ENCODE measurements at places on chromosomes 1 and 21. TPM values are rescaled to one million over a fixed set of nuclear protein-coding genes. Genes with fewer than 3 reads are reported as not detected.

ICOSLG gene
- 13.5 TPM for total RNA-seq

DNA sequence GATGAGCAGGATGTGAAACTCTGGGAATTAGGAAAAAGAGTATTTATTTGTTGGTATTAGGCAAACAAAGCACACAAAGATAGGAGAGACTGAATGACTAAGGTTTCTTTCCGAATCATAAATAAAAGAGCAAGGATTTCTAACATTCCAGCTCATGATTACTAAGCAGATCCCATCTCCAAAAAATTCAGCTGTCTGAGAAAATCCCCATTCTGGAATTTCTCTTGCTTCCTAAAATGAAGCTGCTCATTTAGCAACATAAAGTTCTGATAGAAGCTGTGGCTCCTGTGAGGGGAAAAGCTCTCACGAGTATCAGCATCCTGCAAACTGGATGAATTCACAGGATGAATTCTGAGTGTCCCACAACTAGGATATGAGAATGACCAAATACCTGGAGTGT lies 6.7 kb upstream of the SH2D5 start:
- no peaks in the 10 kb centered on the region for H3K27me3 ChIP-seq
- peaks cover 2% of the 10 kb centered on the region for H3K36me3 ChIP-seq
- no peak for DNase-seq

DNA sequence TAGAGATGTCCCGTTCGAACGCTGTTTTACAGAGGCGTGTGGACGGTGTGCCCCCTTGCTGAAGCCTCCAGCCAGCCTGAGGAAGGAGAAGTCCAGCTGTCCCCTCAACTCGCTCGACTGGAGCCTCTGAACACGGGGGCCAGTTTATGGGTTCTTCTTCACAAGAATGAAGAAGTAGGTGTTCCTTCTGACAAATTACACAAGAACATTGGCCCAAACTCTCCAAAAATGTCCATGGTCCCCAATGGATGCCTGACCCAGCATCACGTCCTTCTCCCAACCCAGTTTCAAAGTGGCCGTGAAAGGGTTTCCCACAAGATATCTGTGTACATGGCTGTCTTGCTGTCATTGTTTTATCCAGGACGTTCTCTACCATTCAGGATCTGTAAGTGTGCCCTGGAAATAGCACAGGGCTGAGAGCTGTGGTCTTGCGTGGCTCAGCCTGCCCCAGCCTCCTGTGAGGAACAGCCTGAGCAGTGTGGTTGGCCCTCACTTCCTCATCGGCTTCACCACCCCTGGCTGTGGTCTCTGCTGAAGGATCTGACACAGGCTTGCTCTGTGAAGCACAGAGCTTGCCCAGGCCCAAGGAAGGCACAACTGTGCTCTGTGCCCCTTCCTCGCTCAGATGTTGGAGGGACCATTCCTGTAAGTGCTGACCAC lies 1.0 kb upstream of the S100B start:
- no peaks in the 10 kb centered on the region for H3K36me3 ChIP-seq
- no peak overlapping the region for H3K27ac ChIP-seq
- no peak for DNase-seq
- no peaks in the 10 kb centered on the region for H3K27me3 ChIP-seq
- H3K4me1 ChIP-seq: no peaks in the 10 kb centered on the region
- no peak overlapping the region for H3K4me3 ChIP-seq

BSND gene
- total RNA-seq: not detected

GRCh38 chr1:202687798-202688197 lies 22.5 kb downstream of the SYT2 start:
- no peak overlapping the region for H3K4me3 ChIP-seq
- no peak for DNase-seq
- no peaks in the 10 kb centered on the region for H3K36me3 ChIP-seq
- no peak overlapping the region for H3K27ac ChIP-seq

GJA5 gene
- total RNA-seq: 0.75 TPM

NGF gene
- not detected for total RNA-seq

DNA sequence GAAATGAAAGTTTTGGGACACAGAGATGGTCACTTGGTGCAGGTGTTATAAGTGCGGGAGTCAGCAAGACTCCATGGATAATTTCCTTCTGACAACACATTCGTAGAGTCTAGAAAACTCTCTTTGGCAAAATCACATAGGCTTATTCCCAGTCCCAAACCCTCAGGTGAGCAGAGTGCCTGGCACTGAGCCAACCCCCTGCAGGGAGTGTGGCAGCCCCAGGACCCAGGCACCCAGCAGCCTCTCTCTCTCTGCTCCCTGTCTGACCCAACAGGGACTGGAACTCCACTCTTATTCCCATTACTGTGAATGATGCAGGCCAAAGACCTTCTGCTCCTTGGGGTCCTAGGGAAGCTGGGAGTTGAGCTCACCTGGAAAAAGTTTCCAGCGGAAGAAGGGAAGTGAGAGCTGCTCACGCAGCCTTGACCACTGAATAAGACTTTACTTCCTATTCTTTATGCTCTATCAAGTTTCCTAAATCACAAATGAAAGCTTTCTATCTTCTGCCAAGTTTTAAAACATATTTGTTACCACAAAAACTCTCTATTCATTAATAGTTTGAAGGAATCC lies 132.6 kb upstream of the ETV3 start:
- no peak overlapping the region for H3K4me3 ChIP-seq
- H3K27ac ChIP-seq: no peak overlapping the region
- no peaks in the 10 kb centered on the region for H3K27me3 ChIP-seq
- peaks cover 13% of the 10 kb centered on the region for H3K4me1 ChIP-seq
- no peaks in the 10 kb centered on the region for H3K36me3 ChIP-seq

- no peak overlapping the region for H3K27ac ChIP-seq
- H3K27me3 ChIP-seq: no peaks in the 10 kb centered on the region
These were observed 53.0 kb downstream of the SLC45A1 start for GRCh38 chr1:8370905-8371315.

DNA sequence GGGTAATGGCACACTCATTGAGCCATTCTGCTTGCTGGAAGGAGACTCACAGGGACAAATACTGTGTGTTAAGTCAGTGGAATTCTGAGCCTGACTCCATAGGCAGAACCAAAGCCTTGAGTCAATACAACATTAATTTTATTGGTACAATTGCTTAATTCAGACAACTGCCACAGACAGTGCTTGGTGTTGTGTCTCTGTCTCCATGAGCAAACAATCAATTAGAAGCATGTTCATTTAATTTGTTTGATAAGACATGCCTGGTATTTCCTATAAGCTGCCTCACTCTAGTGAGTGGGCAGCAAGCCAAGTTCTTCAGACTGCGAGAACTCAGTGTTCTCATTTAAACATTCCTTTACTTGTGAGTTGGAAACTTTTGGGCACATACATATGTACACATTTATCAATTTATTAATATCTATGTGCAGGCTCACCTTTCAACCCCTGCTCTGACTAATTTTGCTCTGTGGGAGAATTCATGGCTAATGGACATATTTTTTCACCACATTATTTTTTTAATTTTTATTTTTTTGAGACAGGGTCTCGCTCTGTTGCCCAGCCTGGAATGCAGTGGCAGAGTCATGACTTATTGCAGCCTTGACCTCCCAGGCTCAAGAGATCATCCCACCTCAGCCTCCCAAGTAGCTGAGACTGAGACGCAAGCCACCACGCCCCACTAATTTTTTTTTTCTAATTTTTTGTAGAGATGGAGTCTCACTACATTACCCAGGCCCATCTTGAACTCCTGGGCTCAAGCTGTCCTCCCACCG lies 4.5 kb upstream of the SRSF10 start:
- no peak for DNase-seq
- H3K27me3 ChIP-seq: no peaks in the 10 kb centered on the region
- peaks cover 13% of the 10 kb centered on the region for H3K4me1 ChIP-seq
- no peaks in the 10 kb centered on the region for H3K36me3 ChIP-seq

DNA sequence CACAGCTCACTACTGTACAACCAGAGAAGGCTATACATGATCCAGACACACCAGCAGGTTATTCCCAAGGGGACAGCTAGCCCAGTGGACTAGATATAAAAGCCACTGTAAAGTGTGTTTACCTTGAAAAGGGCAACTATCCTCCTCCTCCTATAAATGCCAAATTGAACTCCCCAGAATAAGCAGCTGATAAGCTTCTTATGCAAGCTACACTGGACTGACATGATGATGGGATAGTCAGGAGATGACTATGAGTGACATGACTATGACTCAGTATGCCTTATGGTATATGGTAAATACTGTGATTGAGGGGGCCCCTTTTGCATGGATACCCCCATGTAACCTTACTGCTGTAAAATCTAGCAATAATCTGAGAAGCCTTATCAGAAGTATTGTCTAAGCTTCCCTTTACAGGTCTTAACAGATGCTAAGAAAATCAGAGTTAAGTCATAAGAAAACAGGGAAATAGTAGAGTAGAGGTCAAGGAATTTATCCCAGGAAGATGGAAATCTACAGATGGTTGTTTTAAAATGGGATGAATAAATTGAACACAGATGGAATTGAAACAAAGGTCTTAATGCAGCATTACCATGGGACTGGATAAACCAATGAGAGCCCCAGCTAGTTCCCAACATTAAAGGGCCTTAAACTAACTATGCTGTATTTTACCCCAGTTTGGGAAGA lies 55.8 kb downstream of the TRIM33 start:
- no peaks in the 10 kb centered on the region for H3K36me3 ChIP-seq
- no peaks in the 10 kb centered on the region for H3K27me3 ChIP-seq
- no peak for DNase-seq
- H3K4me1 ChIP-seq: peaks cover 40% of the 10 kb centered on the region
- H3K27ac ChIP-seq: no peak overlapping the region
- H3K4me3 ChIP-seq: no peak overlapping the region

DNA sequence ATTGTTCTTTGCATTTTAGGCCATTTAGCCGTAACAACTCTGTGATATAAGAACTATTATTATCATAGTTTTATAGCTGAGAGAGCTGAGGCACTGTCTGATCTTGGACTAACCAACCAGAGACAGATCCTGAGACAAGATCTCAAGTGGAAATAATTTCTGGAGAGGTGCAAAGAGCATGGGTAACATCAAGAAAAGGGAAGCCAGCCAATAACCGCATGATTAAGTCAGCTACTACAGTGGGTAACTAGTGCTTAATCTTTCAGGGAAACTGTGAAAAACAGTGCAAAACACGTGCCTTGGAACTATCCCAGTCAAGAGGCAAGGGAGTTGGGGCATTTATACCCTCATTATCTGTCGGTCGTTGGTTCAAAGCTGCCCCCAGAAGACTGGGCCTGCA lies 105.8 kb downstream of the OMA1 start:
- no peaks in the 10 kb centered on the region for H3K36me3 ChIP-seq
- H3K27me3 ChIP-seq: no peaks in the 10 kb centered on the region
- DNase-seq: no peak

RPL22 gene
- total RNA-seq: 418 TPM

GRCh38 chr21:34561806-34562205 lies 49.8 kb upstream of the KCNE1 start:
- H3K4me1 ChIP-seq: no peaks in the 10 kb centered on the region
- no peak overlapping the region for H3K27ac ChIP-seq
- DNase-seq: no peak
- no peaks in the 10 kb centered on the region for H3K36me3 ChIP-seq
- no peak overlapping the region for H3K4me3 ChIP-seq

GRCh38 chr1:18681423-18681835 lies 50.8 kb downstream of the PAX7 start:
- no peak overlapping the region for H3K4me3 ChIP-seq
- no peaks in the 10 kb centered on the region for H3K4me1 ChIP-seq
- no peak overlapping the region for H3K27ac ChIP-seq
- peak; percentile 35 for DNase-seq

FAM163A gene
- not detected for total RNA-seq

DNA sequence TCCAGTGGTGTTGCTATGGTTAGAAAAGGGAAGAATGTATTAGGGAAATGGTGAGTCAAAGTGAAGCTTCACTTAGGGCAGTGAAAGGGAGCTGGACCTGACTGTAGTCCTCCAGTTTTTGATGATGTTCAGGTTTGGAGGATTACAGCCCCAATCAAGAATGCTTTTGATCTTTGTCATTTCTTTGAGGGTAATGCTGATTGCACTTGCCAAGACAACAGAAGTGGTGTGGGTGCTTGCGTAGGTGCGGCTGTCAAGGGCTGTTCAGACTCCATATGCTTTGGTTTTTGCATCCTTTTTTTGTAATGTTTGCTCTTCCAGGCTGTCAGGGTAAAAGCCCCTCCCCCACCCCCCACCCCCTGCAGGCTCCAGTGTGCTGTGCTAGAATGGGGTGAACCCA lies 38.9 kb downstream of the HHAT start:
- no peaks in the 10 kb centered on the region for H3K36me3 ChIP-seq
- H3K4me3 ChIP-seq: no peak overlapping the region
- H3K27ac ChIP-seq: peak overlapping the region; percentile 55

Data from Caco-2 (cell line).